ENCODE measurements at places on chromosomes 2 and 18.

- DNase-seq = no peak
These were observed 276 bp downstream of the NFE2L2 start for GRCh38 chr2:177264209-177264692.

GRCh38 chr2:239917125-239917956 lies 107.8 kb downstream of the NDUFA10 start:
- no peak for DNase-seq

GRCh38 chr2:195503208-195503607 lies 153.8 kb upstream of the SLC39A10 start:
- DNase-seq = no peak

DNA sequence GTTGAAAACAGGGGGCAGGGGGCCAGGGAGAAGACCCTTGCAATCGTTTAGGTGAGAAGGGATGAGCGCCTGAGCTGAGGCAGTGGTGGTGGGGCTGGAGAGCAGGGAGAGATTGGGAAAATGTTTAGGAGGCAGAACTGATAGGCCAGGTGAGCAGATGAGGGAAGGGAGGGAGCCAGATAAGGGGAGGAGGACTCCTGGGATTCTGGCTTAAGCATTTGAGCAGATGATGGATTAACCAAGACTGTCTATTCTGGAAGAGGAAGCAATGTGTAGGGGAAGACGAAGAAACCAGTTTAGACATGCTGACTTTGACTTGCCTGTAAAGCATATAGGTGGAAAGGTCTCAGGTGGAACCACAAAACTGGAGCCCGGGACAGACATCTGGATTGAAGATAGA lies 49.9 kb upstream of the ASPRV1 start:
- DNase-seq = no peak

- DNase-seq = no peak
These were observed 100.2 kb upstream of the EPAS1 start for GRCh38 chr2:46196871-46197462.

Data from esophagus squamous epithelium (tissue), 5 donors.